ENCODE measurements at places on chromosomes 6 and 20. TPM values are rescaled to one million over a fixed set of nuclear protein-coding genes. Genes with fewer than 3 reads are reported as not detected.

DNA sequence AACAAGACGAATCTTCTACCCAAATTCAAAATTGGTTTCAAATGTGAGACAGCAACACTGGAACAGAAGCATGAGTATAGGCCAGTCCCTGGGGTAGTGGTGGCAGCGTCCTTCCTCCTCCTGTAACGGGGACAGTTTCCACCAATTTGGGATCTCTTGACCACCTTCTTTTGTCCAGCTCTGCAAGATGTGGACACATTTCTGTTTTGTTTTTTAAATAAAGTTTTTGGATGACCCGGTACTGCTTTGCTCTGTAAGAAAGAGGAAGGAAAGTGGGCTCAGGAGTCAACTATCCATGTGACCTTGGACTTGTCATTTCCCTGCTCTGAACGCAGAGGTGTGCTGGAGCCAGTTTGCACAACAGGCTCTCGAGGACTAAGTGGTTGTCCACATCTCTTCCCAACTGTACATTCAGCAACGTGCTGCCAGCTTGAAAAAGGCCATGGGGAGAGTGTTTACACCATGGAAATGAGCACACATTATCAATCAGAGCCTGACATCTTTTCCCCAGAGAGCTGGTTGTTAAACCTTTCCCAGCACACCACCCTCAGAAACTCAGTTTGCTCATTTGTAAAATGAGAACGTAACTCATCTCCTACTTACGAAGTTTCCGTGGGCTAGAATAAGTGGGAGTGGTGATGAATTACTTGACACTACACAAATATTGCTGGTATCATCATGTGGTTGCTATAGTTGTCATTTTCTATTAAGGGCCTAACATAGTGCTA is 66.5 kb downstream of the ADTRP start:
- H3K36me3 ChIP-seq = no peaks in the 10 kb centered on the region
- no peak overlapping the region for H3K4me3 ChIP-seq
- H3K27me3 ChIP-seq = no peaks in the 10 kb centered on the region
- no peak for DNase-seq

DNA sequence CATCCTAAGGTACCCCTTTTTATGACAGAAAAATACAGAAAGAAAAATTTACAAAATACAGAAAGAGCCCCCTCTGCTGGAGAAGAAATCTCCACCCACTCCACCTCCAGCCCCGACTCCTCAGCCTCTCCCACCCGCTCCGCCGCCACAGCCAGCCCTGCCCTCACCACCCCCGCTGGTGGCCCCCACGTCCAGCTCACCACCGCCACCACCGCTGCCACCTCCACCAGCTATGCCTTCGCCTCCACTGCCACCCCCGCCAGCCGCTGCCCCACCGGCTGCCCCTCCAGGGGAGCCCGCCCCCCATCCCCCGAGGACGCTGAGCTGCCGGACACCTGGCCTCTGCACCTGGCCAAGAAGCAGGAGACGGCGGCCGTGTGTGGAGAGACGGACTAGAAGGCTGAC is 17.7 kb downstream of the WFDC2 start:
- H3K4me1 ChIP-seq = no peaks in the 10 kb centered on the region
- H3K36me3 ChIP-seq = peaks cover 7% of the 10 kb centered on the region
- no peak overlapping the region for H3K4me3 ChIP-seq
- no peak for DNase-seq
- H3K27me3 ChIP-seq = peaks cover 18% of the 10 kb centered on the region
- no peak overlapping the region for H3K27ac ChIP-seq

DNA sequence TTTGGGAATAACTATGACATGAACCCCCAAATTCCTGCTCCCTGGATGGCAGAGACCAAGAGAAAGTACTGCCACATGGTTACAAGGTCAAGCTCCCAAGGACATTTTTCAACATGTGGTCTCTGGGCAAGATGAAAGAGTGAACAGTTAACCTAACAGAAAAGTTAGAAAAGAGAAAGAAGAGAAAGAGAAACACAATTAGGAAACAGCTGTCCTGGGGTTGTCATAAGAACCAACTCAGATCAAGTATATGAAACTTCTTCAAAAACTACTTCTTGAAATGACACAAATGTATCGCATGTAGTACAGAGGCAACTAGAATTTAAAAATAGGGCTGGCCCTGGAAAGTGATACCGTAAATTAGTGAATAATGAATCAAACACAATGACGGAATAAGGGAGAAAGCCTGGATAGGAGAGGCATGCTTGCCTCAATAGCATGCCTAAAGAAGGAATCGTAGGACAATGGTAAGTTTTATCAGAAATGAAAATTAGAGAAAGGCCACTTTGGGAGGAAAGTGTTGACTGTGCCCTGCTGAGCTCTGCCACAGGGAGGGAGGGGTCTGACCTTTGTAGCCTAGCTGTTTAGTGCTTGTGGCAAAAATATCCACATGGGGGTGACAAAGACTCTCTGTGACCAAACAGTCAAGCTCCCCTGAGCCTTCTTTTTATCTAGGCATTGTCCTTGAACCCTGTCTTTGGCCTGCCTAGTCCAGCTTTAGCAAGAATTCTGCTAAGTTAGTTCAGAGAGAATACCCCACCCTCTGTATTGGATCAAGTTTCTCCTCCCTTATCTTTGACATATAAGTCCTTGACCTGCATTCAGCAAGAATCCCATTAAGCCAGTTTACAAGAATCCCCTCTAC is 4.3 kb upstream of the DCBLD1 start:
- no peak overlapping the region for H3K4me3 ChIP-seq
- no peaks in the 10 kb centered on the region for H3K36me3 ChIP-seq
- peak; percentile 51 for DNase-seq
- H3K27ac ChIP-seq = no peak overlapping the region
- H3K4me1 ChIP-seq = no peaks in the 10 kb centered on the region

DNA sequence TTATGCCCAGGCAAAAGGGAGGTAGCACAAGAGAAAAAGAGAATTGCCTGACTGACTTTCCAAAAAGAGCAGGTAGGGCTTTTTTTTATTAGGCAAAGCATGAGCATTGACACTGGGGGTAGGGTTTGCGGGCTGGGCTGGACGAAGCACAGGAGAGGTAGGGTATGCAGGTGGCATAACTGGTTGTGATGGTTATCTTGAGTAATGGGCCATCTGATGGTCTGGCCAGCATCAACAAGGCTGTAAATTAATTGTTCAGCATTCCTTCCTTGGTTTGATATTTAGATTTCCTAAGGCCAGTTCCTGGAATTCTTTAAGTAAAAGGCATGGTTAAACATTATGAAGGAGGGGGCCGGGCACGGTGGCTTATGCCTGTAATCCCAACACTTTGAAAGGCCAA is 13.9 kb upstream of the BFSP1 start:
- DNase-seq = no peak
- no peaks in the 10 kb centered on the region for H3K36me3 ChIP-seq
- H3K4me1 ChIP-seq = peaks cover 22% of the 10 kb centered on the region
- no peak overlapping the region for H3K4me3 ChIP-seq

- DNase-seq = peak; percentile 24
- H3K4me1 ChIP-seq = peaks cover 5% of the 10 kb centered on the region
- no peaks in the 10 kb centered on the region for H3K27me3 ChIP-seq
Measured at GRCh38 chr6:71197780-71198179, 90.8 kb upstream of the OGFRL1 start.

- peaks cover 24% of the 10 kb centered on the region for H3K36me3 ChIP-seq
- no peak overlapping the region for H3K27ac ChIP-seq
- H3K27me3 ChIP-seq = no peaks in the 10 kb centered on the region
- peaks cover 50% of the 10 kb centered on the region for H3K4me1 ChIP-seq
- no peak for DNase-seq
Measured at GRCh38 chr6:166554316-166554715, 32.2 kb downstream of the RAMACL start.

DNA sequence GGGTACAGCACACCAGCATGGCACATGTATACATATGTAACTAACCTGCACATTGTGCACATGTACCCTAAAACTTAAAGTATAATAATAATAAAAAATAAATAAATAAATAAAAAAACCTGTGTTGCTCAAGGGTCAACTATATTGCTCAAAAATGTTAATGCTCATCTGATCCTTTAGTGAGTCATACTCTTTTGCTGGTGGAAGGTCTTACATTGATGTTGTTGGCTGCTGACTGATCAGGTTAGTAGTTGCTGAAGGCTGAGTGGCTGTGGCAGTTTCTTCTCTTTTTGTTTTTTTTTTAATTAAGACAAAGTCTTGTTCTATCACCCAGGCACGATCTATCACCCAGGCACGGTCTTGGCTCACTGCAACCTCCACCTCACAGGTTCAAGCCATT is 29.6 kb upstream of the SMIM26 start:
- H3K4me1 ChIP-seq = peaks cover 7% of the 10 kb centered on the region
- H3K36me3 ChIP-seq = peaks cover 80% of the 10 kb centered on the region
- no peak overlapping the region for H3K4me3 ChIP-seq
- H3K27ac ChIP-seq = no peak overlapping the region
- DNase-seq = peak; percentile 27

DNA sequence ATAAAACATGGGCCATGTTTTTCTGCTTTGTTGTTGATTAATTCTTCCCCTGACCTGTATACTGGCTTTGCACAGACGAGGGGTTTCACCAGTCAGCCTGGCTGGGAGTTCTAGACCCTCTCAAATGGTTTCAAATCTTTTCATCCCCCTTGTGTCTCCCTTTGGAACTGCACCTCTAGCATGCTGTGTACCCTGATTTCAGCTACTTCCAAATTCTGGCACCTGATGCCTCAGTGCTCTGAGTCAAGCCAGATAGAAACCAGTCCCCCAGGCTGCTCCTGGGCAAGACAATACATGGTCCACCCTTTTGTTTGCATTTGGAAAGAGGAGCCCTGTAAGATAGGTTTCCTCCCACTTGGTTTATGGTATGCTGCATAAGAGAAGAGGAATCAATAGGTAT is 290.2 kb downstream of the BTBD3 start:
- H3K36me3 ChIP-seq = peaks cover 5% of the 10 kb centered on the region
- H3K4me1 ChIP-seq = no peaks in the 10 kb centered on the region
- peak; percentile 69 for DNase-seq
- no peaks in the 10 kb centered on the region for H3K27me3 ChIP-seq
- no peak overlapping the region for H3K27ac ChIP-seq

DNA sequence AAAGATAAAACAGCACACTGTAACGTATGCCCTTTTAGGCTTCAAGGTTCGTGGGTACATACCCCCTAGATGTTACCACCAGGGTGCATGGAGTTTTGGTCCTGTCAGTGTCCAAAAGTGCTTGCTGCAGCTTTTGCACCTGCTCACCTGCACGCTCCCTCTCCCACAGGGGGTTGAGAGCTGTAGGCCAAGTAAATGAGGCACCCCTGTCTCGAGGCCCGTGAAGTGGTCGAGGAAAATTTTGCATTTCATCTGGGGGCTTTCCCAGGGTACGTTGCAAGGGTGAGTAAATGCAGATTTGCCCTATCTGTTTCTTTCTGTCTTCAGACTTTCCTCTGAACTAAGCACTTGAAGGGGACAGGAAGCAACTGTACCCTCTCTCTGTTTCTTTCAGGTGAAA is 136.0 kb downstream of the THBS2 start:
- H3K27me3 ChIP-seq = no peaks in the 10 kb centered on the region
- H3K4me3 ChIP-seq = no peak overlapping the region
- H3K4me1 ChIP-seq = no peaks in the 10 kb centered on the region
- H3K27ac ChIP-seq = no peak overlapping the region
- no peaks in the 10 kb centered on the region for H3K36me3 ChIP-seq

GRCh38 chr6:97586344-97586743 is 303.3 kb upstream of the MMS22L start:
- no peak overlapping the region for H3K4me3 ChIP-seq
- H3K36me3 ChIP-seq = no peaks in the 10 kb centered on the region
- H3K4me1 ChIP-seq = no peaks in the 10 kb centered on the region
- DNase-seq = peak; percentile 14

DNA sequence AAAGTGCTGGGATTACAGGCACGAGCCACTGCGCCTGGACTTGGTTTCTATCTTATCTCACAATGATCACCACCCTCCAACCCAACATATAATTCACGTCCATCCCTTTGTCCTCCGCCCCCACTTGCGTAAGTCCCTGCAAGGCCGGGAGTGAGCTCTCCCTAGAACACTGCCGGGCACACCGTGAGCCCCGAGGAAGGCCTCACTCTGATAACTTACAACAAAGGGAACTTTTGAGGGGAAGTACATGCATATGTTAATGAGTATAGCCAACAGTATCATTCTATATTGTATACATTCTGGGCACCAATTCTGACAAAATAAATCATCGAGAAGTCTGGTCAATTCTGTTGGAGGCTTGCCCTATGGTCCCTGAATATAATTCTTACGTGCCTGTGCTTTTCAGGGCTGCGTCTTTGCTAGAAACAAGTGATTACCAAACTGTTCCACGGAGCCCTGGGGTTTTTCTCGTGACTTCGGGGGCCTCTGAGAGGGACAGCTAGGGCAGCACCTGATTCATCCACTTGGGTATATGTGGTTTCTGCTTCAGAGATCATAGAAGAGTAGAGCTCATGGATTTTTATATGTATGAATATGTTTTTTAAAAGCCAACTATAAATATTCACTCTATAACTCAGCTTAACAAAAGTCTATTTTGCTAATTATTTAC is 469.8 kb upstream of the AGPAT4 start:
- H3K36me3 ChIP-seq = no peaks in the 10 kb centered on the region
- H3K4me3 ChIP-seq = no peak overlapping the region
- no peaks in the 10 kb centered on the region for H3K27me3 ChIP-seq
- no peaks in the 10 kb centered on the region for H3K4me1 ChIP-seq
- no peak overlapping the region for H3K27ac ChIP-seq

DNA sequence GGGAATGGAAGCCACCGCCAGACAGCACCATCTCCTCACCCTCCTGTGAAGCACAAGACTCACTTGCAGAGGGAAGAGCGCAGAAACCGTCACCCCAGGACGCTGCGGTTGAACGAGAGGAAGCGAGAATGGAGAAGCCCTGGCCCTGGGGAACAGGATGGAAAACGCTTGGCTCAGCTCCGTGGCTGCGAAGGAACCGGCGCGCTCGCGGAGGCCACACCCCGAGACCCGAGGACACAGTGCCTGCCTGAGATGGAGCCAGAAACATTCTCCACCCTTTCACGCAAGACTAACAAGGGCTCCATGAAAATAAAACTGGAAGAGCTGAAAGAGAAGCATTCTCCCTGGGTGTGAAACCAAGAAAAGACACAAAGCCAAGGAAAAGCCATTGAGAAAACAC is 25.3 kb upstream of the CHRNA4 start:
- no peaks in the 10 kb centered on the region for H3K4me1 ChIP-seq
- no peaks in the 10 kb centered on the region for H3K36me3 ChIP-seq
- no peak overlapping the region for H3K27ac ChIP-seq
- H3K4me3 ChIP-seq = no peak overlapping the region
- peaks cover 17% of the 10 kb centered on the region for H3K27me3 ChIP-seq

- H3K4me1 ChIP-seq = peaks cover 11% of the 10 kb centered on the region
- no peak overlapping the region for H3K4me3 ChIP-seq
- peaks cover 18% of the 10 kb centered on the region for H3K36me3 ChIP-seq
- H3K27ac ChIP-seq = peak overlapping the region; percentile 98
- no peaks in the 10 kb centered on the region for H3K27me3 ChIP-seq
- no peak for DNase-seq
Measured at GRCh38 chr20:62653373-62653772, 11.1 kb downstream of the SLCO4A1 start.

GRCh38 chr6:36120539-36120938 is 9.8 kb upstream of the MAPK13 start:
- peaks cover 22% of the 10 kb centered on the region for H3K36me3 ChIP-seq
- no peak for DNase-seq
- no peaks in the 10 kb centered on the region for H3K27me3 ChIP-seq
- H3K4me3 ChIP-seq = no peak overlapping the region
- no peak overlapping the region for H3K27ac ChIP-seq

- H3K36me3 ChIP-seq = no peaks in the 10 kb centered on the region
- no peak overlapping the region for H3K4me3 ChIP-seq
- H3K27ac ChIP-seq = no peak overlapping the region
- no peaks in the 10 kb centered on the region for H3K27me3 ChIP-seq
- no peak for DNase-seq
- no peaks in the 10 kb centered on the region for H3K4me1 ChIP-seq
Measured at GRCh38 chr6:108884211-108885059, 36.2 kb downstream of the ARMC2 start.

Gene BTBD3
- total RNA-seq = 21.6 TPM

Gene VAPB
- 61.2 TPM for total RNA-seq
